Stimulated activated CD4-positive, alpha-beta T cell treated with anti-CD3 and anti-CD28 coated beads, Interleukin-1b, Interleukin-23, amount 100 ng/mL, for 1 hour (primary cell): ENCODE measurements at places on chromosomes 11 and 22.

GRCh38 chr22:41075946-41076345 is 16.4 kb upstream of the EP300 start:
- DNase-seq: no peak

GRCh38 chr22:49480896-49481658 is 346.6 kb downstream of the BRD1 start:
- DNase-seq: no peak

DNA sequence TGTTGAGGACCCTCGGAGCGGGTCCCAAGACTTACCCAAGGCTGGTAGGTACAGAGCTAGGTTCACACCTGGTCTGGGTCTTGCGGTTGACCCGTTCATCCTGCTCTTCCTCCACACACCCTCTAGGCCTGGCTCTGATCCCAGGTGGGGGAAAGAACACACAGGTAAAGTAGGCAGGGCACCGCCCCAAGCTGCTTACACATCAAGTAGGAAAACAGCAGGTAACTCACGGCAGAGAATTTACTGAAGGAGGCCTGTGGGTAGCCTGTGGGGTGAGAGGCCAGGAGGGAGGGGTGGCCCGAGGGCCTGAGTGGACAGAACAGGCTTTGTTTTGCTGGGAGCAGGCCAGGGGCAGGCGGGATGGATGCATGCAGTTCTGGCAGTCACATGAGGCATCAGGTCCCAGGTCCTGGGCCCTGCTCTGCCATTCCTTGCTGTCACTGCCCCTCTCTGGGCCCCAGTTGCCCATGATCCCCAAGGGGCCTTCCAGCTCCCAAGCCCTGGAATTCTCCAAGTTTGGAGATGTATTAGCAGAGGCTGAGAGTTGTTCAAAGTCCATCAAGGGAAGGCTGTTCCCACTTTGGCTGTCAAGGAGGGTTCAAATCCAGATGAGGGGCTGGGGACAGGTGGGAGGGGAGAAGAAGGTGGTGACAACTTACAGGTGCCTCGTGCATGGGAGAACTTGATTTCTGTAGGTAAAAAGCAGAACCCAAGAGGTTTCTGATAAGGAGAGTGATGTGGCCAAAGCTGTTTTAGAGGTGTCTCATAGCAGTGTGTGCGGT is 5.7 kb downstream of the TSKU start:
- DNase-seq: no peak

- no peak for DNase-seq
Measured at GRCh38 chr11:6637871-6638270, 17.7 kb downstream of the DCHS1 start.

- DNase-seq: no peak
Measured at GRCh38 chr11:78025378-78025777, 2.3 kb upstream of the KCTD14 start.

GRCh38 chr11:48041877-48042695 is 61.7 kb downstream of the PTPRJ start:
- no peak for DNase-seq

- DNase-seq: peak; percentile 23
Measured at GRCh38 chr22:43346521-43346929, 3.4 kb upstream of the SCUBE1 start.

GRCh38 chr11:114176321-114176720 is 116.8 kb downstream of the ZBTB16 start:
- DNase-seq: no peak

GRCh38 chr22:39170825-39171622 is 18.5 kb upstream of the CBX7 start:
- peak; percentile 65 for DNase-seq

DNA sequence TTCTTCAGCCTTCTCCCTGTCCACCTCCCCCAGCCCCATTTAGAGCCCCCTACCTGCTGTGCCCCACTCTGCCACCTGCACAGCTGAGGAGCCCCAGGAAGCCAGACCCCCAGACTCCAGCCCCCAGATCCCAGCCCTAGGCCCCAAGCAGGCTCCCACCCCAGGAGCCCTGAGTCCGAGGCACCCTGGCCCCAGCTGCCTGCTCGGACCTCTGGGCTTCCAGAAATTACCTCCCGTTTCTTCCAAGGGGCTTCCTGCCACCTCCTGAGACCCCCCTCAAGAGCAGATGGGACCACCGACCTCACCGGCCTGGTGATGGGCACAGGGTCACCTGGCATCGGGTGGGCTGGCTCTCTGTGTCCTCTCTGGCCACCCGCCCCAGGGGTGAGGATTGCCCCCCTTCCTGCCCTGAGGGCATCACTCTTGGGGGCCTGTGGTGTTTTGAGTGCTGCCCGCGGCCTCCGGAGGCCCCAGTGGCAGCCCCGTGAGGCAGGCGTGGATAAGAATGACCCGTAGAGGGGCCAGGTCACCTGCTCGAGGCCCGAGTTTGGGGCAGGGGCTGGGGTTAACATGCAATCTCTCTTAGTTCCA is 18.3 kb upstream of the TALDO1 start:
- no peak for DNase-seq

DNA sequence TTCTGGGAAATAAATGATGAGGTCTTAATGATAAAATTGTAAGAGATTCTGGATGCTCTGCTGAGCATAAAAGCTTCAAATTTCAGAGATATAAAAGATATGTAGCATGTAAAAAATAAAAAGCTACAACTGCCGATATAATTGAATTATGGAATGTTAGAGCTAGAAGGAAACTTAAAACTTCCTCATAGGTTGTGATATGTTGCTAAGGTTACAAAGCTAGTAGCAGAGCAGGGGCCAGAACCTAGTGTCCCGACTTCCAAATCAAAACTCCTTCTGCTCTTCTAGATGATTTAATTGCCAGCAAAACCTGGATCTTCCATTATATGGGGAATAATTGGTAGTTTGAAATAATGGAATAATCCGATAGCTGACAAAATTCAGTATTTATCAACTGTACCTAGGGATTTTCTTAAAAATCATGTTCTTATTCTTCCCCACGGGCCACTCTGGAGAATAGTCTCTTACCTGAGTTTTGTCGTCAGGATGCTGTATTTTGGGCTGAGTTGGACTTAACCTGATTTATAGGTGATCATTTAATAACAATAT is at the start of gene ASCL3:
Gene ASCL3, minus strand, starts transcription at position 499 of the 549 bp plus-strand sequence. CDS start 4,855 bp downstream, outside the sequence.
- DNase-seq: no peak

GRCh38 chr11:124817036-124817435 is 16.8 kb upstream of the MSANTD2 start:
- no peak for DNase-seq

DNA sequence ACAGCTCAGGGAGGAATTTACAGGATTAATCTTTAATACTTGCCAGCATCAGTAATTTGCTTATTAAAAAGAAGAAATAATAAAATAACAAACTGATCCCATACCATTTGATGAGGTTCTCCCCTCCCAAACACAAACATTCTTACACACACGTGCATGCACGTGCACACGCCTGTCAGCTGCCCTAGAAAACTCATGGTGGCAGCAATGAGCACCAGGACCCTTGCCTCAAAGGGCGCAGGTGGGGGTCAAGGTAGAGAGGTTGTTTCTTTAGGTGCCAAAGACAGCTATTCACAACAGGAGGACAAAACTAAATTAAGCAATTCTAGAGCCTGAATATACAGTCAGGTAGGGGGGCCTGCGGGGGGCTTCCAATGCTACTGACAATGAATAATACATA is 219.3 kb downstream of the BUD13 start:
- no peak for DNase-seq

DNA sequence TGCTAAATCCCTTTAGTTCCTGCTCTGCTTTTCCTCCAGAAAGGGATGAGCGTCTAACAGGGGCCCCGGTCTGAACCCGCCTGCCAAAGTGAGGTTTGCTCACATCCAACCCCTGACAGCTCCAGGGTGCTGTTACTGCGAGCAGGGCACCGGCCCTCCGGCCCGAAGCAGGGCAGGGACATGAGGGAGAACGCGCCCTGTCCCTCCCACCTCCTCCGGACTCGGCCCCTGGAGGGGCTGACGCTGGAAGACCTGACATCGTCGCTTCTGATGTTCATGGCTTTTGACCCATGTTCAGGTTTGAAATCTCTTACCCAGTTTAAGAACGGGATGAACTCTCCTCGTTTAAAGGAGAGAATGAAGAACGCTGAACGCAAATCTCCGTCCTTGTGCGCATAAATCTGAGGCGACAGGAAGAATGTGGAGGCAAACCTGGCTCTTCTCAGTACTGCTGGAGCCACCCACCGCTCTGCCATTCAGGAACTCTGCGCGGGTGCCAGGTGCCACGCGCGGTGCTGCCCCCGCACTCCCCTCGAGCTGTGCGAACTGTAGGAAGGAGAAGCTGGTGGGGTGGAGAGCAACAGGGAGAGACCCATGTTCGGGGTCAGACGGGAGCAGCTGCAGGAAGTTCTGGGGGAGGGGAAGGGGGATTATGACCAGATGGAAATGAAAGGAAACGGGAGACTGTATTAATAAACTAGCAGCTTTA is 826 bp upstream of the EEF1G start:
- DNase-seq: no peak

GRCh38 chr11:93783362-93783761 is 720 bp upstream of the MED17 start:
- no peak for DNase-seq
